ENCODE measurements at places on chromosomes 2 and 18.

DNA sequence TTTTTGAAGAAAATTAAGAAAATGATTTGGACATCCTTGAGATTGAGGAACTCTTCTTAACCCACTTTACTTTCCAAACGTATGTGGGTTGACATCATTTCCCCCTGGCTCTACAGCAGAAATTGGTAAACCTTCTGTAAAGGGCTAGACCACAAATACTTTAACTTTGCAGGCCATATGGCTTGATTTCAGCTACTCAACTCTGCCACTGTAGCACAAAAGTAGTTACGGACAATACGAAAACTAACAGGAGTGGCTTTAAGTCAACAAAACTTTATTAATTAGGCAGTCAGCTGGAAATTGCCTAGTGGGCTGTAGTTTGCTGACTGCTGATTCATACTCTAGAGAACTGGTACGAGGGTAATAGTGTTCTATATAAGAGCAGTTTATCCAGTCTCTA, 83.2 kb upstream of the DTNB start:
- DNase-seq = no peak

DNA sequence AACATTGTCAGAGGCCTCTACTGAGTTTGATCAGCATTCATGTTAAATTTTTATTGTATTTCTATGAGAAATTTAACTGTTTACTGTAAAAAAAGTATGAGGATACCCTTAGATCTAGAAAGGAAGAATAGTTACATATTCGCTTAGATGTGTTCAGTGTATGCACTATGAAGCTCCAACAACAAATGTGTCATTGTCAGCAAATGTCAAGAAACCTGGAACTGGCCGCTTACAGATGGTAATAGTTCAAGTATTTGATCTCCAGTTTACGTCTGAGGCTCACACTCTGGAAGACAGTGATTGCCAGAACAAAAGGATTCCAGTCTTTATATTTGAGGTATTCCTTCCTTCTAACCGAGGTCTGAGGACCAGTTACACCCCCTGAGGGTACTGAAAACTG, 921.2 kb upstream of the LRRTM1 start:
- DNase-seq = no peak

GRCh38 chr2:127566576-127566975, 31.1 kb downstream of the MYO7B start:
- DNase-seq = no peak

DNA sequence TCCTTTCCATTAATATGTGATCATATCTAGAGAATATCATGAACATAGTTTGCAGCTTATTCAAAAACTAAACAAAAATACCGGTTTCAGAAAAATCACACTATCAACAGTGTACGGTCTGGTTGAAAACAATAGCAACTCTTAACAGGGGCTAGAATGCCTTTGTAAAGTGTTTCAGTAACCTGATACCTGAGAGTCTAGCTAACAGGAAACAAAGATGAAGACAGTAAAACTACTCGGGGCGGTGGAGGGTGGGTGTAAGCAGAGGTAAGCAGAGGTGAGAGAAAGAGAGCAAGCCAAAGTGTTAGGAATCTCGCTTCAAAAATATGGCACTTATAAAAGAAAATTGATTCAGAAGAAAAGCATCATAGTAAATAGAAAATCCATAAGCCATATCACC, 109.0 kb upstream of the RGPD4 start:
- DNase-seq = peak; percentile 5

DNA sequence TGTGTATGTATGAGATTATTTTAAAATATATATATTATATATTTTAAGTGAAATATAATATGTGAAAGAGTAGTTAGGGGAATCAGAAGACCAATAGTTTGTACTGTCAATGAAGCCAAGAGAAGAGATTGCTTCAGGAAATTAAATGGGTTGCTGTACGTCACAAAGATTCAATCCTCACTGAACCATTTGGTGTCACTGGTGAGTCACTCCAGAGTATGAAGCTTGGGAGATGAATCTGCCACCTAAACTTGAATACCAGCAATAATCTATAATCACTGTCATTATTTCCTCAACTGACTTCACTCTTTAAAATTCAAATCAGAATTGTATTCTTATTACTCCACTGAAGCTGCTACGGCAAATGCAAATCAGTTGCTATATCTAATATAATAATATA, 41.9 kb upstream of the SCN9A start:
- DNase-seq = peak; percentile 6

DNA sequence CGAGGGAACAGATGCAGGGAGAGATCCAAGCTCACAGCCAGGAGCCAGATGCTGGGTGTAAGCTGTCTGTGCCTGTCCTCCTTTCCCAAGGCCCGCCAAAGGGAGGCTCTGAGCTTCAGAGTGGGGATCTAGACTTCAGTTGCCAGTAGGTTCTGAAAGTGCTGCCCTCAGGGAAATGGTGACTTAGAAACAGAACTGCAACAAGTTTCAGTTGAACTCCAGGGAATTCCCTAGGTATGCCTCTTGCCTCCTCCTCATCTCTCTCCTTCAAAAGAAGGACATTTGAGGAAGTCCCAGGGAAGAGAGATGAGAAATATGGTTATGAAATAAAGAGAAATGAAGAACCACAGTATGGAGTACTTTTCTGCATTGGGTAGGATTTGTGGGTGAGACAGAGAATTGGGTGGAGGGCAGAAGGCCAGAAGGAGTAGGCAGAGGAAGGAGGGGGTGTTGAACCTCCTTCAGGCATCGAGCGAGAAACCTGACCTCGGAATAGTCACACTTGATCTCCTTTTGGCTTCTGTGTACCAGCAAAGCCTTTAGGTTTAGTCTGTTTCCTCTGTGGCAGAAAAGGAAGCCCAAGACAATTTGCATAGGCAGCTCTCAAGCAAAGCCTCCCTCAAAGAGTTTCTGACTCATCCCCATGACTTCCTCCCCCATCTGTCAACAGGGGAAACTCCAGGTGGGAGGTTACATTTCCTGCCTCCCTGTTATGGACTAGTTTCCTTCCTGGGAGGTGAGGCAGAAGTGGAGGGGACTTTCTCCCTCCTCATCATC, 45.7 kb downstream of the QPCT start:
- no peak for DNase-seq

DNA sequence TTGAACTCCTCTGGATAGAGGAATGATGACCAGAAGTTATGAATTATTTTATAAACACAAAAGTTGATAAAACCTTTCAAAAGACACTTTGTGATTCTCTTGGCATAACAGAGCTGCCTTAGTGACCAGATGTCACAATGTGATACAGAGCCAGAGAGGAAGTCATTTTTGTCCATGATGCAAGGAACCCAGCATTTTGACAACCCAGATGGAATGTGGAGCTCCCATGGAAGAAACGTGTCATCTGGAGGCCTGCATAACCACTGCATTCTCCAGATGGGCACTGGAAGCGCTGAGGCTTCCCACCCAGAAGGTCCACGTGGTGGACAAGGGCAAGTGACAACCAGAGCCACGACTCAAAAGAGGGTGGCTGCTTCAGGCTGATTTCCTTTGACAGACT, 30.1 kb downstream of the HRH4 start:
- DNase-seq = no peak

GRCh38 chr2:101921319-101921952, 70.3 kb upstream of the IL1R2 start:
- DNase-seq = no peak

- no peak for DNase-seq
Observed at GRCh38 chr2:102018823-102019445, 27.2 kb downstream of the IL1R2 start.

DNA sequence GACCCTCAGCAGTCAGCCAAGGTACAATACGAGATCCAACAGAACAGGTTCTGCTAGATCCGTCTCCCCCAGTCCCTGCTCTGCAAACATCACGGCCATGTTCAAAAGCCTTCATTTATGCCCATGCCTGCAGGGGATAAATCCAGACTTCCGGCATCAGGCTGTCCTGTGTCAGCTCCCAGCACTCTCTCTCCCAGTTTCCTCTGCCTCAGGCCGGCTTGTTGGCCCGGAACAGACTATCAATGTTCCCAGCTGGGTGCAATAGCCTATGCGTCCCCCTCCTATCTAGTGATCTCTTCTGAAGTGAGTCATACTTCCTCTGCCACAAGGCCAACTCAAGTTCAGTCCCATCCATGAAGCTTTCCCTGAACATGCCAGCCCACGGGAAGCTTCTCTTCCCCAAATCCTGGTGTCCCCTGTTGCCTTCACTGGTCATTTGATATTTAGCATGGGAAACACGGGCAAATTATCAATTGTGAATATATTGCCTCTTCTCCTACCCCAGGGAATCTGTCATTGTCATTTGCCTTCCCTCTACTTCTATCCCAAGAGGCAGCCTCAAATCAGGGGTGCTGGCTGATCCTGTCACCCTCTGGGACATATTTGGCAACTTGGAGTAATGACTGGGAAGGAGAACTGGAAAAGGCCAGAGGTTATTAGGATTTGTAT, 51.1 kb downstream of the CAPN13 start:
- DNase-seq = no peak

All from NCI-H1417 (cell line).